Right ventricle myocardium inferior (tissue), 1 donor: ENCODE measurements at places on chromosomes 1 and 21. TPM values are rescaled to one million over a fixed set of nuclear protein-coding genes. Genes with fewer than 3 reads are reported as not detected.

The RGS8 gene
- total RNA-seq: not detected

The CHRNB2 gene
- total RNA-seq: not detected

The TMEM200B gene
- total RNA-seq: 2.1 TPM

The MATN1 gene
- not detected for total RNA-seq

The ASAP3 gene
- 44.3 TPM for total RNA-seq

The FMO1 gene
- 0.35 TPM for total RNA-seq

The FMO2 gene
- total RNA-seq: 59.4 TPM

The ECM1 gene
- total RNA-seq: 24.1 TPM

The SMCP gene
- total RNA-seq: not detected

The NBPF10 gene
- total RNA-seq: 0.62 TPM

The CYP2J2 gene
- total RNA-seq: 76.4 TPM

The ANXA9 gene
- total RNA-seq: not detected

The TPTE gene
- total RNA-seq: not detected

The A3GALT2 gene
- total RNA-seq: not detected

The PLEKHA6 gene
- 18.7 TPM for total RNA-seq

The FAM43B gene
- 4.5 TPM for total RNA-seq

The ADPRS gene
- 18.1 TPM for total RNA-seq

The C1QC gene
- total RNA-seq: 140 TPM

The L1TD1 gene
- total RNA-seq: not detected

The OR6N1 gene
- total RNA-seq: not detected

The ANKRD35 gene
- total RNA-seq: 1.1 TPM

The HMGCS2 gene
- total RNA-seq: 161 TPM

The FCAMR gene
- total RNA-seq: not detected

The CYP4A11 gene
- total RNA-seq: not detected

The AIM2 gene
- 0.51 TPM for total RNA-seq

The ATP1A4 gene
- not detected for total RNA-seq

The MYOG gene
- not detected for total RNA-seq

The ZNF692 gene
- 20.8 TPM for total RNA-seq

The KISS1 gene
- total RNA-seq: not detected

The GRIK3 gene
- 0.65 TPM for total RNA-seq

The HSPG2 gene
- total RNA-seq: 269 TPM

The CYYR1 gene
- total RNA-seq: 27.3 TPM

The C1QB gene
- total RNA-seq: 165 TPM

The NTRK1 gene
- total RNA-seq: 2.4 TPM

The TCEA3 gene
- 73.6 TPM for total RNA-seq

The OR2T33 gene
- not detected for total RNA-seq

The AK5 gene
- 0.51 TPM for total RNA-seq

The FOXO6 gene
- total RNA-seq: 4.5 TPM

The MPC2 gene
- 233 TPM for total RNA-seq

The MRPL39 gene
- total RNA-seq: 59.4 TPM

The TRIM67 gene
- total RNA-seq: 0.11 TPM

The S100A12 gene
- total RNA-seq: 4.0 TPM

The KCNK1 gene
- total RNA-seq: 25.4 TPM

The FAM167B gene
- total RNA-seq: 10.5 TPM

The DAB1 gene
- 9.0 TPM for total RNA-seq

The C1orf87 gene
- total RNA-seq: not detected

The MEX3A gene
- total RNA-seq: 0.24 TPM

The MROH9 gene
- total RNA-seq: not detected
